ENCODE measurements at places on chromosomes 12 and 14.

GRCh38 chr12:51011955-51012354, 14.2 kb downstream of the SLC11A2 start:
- DNase-seq: no peak

DNA sequence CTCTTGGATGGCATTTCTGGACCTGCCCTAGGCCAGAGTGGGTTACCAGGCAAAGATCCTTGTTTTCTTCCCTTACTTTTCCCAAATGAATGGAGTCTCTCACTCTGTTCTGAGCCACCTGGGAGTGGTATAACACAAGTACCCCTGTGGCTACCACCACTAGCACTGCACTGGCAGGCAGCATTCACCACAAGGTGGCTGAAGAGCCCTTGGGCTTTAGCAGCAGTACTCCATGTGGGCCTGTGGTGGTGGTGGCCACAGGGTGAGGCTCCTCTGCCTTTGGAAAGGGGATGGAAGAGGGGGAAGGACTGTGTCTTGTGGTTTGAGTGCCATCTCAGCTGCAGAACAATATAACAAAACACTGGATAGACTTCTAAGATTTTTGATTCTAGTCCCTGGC, 38.1 kb upstream of the LMNTD1 start:
- DNase-seq: no peak

DNA sequence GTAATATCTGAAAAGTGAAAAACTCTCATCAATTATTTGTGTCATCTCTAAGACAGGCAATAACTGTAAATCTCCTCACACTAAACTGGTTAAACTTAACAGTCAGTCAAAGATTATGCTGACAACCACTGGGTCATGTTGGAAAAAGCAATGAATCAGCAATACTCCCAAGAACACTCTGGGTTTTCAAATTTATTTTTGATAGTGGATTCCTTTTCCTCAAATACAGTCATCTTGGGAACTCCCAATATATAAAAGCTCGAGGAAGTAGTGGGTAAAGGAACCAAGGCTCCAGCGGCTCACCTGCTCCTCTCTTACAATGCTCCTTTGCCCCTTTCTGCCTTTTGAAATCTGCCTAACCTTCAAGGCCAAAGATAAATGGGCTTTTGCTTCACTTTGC, 70.0 kb downstream of the ARMH4 start:
- no peak for DNase-seq

DNA sequence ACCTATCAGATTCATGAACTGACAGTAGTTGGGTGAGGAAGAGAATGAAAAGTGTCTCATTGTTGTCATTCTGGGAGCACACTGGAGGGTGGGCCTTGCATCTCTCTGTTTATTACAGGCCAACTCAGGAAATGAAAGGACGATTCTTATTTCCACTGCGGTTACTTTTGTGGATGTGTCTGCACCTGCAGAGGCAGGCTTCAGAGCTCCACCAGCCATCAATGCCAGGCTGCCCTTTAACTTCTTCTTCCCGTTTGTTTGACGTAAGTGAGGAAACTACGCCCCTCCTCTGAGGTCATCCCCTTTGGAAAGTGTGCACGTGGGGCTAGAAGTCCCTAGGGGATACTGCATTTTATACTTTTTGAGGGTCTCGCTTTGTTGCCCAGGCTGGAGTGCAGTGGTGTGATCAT, 33.7 kb downstream of the TCTN1 start:
- no peak for DNase-seq

- DNase-seq: peak; percentile 55
These were observed 185.2 kb upstream of the TBX3 start for GRCh38 chr12:114868995-114869834.

DNA sequence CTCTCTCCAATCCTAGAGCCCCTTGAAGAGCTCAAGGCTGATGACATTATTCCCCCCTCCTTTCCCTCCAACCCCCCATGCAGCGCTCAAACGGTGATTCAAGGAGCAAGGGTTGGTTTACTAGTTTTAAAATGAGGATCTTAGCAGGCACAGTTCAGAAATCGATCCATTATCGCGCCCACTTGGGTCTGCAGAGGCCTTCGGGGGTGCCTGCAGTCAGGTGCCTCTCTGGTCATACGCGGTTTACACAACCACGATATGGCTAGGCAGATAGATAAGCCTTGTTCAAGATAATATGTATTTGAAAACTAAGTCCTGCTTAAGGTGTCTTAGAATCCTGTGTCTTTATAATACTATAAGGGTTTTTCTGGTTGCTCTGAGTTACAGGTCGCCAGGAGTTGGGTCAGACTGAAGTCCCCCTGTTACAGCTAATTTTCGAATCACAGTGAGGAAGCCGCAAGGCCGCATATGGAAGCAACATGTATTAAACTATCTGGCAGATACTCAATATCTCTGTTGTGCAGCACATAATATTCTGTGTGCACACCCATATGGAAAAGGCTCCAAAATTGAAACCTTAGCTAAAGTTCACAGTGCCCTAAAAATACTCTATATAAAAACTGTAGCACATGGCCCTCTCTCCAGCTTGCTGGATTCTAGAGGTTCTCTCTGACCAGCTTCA, 10.0 kb downstream of the BHLHE41 start:
- DNase-seq: no peak

Measured in NCI-H1092 treated with DMSO at 0.1 percent for 48 hours (cell line).